ENCODE measurements at places on chromosomes 16 and 17. TPM values are rescaled to one million over a fixed set of nuclear protein-coding genes. Genes with fewer than 3 reads are reported as not detected.

DNA sequence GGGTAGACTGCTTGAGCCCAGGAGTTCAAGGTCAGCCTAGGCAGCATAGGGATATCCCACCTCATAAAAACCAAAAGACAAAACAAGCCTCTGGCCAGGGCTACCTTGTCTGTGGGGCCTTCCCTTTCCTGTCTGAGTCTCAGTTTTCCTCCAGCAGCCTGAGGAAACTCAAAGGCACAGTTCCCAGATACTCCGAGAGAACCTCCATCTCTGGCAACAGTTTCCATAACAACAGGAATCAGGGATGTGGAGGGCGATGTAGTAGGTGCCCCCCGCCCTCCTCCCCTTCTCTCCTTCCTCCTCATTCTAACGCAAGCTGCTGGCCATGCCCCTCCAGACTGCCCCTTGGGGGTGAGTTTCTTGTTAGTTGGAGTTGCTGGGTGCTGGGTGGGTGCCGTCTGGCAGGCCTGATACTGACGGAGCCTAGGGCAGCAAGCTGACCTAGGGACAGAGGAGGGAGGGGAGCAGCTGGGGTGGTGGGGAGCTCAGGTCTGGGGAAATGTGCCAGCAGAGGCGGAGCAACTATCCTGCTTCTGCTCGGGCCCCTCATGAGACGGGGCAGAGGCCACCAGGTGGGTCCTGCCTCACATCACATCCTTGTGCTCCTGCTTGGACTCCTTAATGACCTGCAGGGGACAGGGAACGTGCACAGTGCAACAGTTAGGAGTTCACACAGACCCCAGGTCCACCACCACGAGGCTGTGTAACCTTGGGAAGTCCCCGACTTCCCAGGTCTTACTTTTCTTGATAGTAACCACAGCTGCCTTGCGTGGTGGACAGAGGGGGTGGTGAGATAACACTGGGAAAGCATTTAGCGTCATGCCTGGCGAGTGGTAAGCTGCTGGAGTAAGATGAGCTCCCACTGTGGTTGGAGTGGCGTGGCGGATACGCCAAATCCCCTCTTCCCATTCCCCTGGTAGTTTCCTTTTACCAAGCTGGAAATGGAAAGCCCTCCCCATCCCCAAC, 7.8 kb upstream of the EFTUD2 start:
- H3K4me3 ChIP-seq, result no peak overlapping the region
- H3K36me3 ChIP-seq, result no peaks in the 10 kb centered on the region
- no peaks in the 10 kb centered on the region for H3K27me3 ChIP-seq
- no peak overlapping the region for H3K27ac ChIP-seq
- DNase-seq, result no peak
- H3K4me1 ChIP-seq, result peaks cover 9% of the 10 kb centered on the region

DNA sequence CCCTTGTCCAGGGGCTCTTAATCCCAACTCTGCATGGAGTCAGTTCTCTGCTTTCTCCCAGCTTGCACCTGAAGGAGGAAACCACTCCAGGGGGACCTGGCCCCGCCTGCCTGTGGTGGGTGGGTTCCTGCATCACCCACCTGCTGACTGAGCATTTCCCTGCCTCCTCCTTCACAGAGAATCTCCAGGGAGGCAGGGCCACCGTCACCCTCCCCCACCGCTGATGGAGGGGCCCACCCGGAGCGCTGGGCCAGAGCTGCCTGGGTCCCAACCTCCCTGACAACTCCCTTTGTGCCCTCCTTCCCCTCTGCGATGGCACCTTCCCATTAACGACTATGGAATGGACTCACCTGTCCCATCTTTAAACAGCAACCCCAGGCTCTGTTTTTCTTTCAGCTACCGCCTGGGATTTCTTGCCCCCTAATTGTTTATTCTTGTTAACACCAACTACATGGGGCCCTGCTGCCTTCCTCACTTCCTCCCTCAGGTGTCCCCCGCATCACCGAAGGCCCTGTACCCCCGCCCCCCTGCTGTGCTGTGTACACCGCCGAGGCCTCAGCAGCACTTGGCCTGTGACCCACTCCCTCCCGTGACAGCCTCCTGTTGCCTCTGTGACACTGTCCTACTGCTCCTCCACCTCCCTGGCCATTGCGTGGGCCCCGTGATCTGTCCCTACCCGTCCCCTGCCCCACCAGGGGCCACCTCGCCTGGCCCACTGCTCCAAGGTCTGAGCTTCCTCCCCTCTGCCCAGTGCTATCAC, 842 bp upstream of the TEDC2 start:
- no peaks in the 10 kb centered on the region for H3K27me3 ChIP-seq
- H3K4me1 ChIP-seq, result peaks cover 14% of the 10 kb centered on the region
- H3K4me3 ChIP-seq, result peak overlapping the region; percentile 49
- no peaks in the 10 kb centered on the region for H3K36me3 ChIP-seq
- DNase-seq, result no peak

- H3K4me3 ChIP-seq, result no peak overlapping the region
- H3K27ac ChIP-seq, result no peak overlapping the region
These were observed 15.7 kb downstream of the C16orf74 start for GRCh38 chr16:85735225-85735635.

DNA sequence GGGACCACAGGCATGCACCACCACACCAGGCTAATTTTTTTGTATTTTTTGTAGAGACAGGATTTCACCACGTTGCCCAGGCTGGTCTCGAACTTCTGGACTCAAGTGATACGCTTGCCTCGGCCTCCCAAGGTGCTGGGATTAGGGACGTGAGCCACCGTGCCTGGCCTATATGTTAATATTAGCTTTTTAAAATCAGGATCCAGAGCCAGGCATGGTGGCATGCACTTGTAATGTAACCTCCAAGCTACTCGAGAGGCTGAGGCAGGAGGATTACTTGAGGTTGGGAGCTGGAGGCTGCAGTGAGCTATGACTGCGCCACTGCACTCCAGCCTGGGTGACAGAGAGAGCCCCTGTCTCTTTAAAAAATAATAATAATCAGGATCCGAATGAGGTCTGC, 8.5 kb upstream of the ADCY7 start:
- peaks cover 9% of the 10 kb centered on the region for H3K4me1 ChIP-seq
- no peak overlapping the region for H3K4me3 ChIP-seq
- no peaks in the 10 kb centered on the region for H3K27me3 ChIP-seq
- no peaks in the 10 kb centered on the region for H3K36me3 ChIP-seq

- no peak overlapping the region for H3K27ac ChIP-seq
- peaks cover 14% of the 10 kb centered on the region for H3K4me1 ChIP-seq
- no peak overlapping the region for H3K4me3 ChIP-seq
- no peaks in the 10 kb centered on the region for H3K36me3 ChIP-seq
- peak; percentile 73 for DNase-seq
These were observed 17.9 kb upstream of the UBE2I start for GRCh38 chr16:1291576-1291974.

DNA sequence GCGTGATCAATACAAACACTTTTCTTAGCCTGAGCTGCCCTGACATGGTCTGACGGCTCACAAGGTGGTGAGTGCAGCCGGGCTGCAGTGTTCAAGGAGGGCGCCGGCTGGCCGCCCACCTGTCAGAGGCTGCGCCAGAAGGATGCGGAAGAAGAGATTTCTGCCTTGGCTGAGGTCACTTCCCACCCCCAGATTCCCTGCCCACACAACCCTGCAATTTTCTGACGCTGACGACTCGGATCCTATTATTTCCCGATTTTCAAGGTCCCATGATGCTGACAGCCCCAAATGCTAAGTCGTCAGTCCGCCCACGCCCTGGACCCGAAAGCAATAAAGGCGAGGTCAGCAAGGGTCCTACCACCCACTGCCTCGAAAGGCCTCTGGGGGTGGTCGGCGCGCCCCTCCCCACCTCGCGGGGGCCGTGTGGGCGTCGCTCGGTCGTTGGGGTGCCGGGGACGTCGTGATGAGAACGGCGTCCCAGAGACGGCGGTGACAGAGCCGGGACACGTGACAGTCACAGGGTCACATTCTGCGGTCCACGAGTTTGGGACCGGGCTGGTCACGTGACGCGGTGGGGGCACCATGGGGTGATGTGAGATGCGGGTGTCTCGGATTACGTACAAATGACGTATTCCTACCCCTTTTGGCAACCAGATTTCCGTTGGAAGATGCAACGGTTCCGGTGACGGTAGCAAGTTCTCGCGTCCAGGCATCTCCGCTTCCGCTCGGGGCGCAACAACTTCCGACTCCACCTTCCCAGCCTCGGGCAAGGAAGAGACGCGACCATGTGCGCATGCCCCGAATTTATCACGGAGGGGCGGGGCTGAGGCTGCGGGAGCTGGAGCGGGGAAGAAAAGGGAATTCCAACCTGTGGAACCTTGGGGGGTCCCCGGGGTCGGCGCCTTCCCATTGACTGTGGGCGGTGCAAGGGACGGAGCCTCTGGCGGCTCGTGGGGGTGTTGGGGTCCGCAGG, at the start of gene STX4:
Gene STX4, plus strand, starts transcription at position 823 of the 973 bp plus-strand sequence. CDS start 248 bp downstream, outside the sequence.
- DNase-seq, result peak; percentile 99
- peak within 1 kb of the TSS; percentile 94 for H3K27ac ChIP-seq
- no peaks in the 10 kb centered on the region for H3K36me3 ChIP-seq
- no peaks in the 10 kb centered on the region for H3K27me3 ChIP-seq

DNA sequence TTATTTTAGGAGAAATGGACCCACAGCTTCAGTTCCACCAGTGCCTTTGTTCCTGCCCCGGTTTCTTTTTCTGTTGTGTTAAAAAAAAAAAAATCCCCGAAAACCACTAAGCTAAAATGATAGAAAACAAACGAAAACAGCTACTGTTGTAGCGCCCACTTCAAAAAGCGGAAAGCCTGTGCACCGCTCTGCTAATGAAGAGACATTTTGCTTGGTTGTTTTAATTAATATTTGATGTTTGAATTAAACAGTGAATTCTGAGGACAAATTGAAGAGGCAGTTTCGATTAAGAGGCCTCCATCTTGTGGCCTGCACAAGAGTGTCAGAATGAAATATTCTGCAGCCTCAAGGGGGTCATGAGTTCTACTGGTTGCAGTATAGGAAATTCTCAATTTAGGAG, 186.7 kb downstream of the RPTOR start:
- no peaks in the 10 kb centered on the region for H3K27me3 ChIP-seq
- no peak overlapping the region for H3K27ac ChIP-seq
- no peak for DNase-seq
- no peaks in the 10 kb centered on the region for H3K4me1 ChIP-seq
- H3K4me3 ChIP-seq, result no peak overlapping the region

DNA sequence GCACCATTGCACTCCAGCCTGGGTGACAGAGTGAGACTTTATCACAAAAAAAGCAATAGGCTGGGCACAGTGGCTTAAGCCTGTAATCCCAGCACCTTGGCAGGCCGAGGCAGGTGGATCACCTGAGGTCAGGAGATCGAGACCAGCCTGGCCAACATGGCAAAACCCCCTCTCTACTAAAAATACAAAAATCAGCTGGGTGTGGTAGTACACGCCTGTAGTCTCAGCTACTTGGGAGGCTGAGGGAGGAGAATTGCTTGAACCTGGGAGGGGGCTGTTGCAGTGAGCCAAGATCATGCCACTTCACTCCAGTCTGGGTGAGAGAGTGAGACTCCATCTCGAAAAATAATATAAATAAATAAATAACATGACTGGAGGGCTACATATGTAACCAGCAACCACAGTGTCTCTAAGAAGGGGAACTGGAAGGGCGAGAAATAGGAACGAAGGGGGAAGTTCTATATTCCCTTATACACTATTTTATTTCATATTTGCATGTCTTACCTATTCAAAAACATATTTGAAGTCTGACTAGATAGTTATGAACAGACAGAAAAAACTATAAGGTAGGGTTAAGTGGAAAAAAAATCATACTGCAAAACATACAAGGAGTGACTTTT, 25.9 kb downstream of the MYH11 start:
- H3K27me3 ChIP-seq, result no peaks in the 10 kb centered on the region
- no peak for DNase-seq
- H3K36me3 ChIP-seq, result no peaks in the 10 kb centered on the region
- H3K4me1 ChIP-seq, result peaks cover 10% of the 10 kb centered on the region
- no peak overlapping the region for H3K4me3 ChIP-seq
- H3K27ac ChIP-seq, result no peak overlapping the region

GRCh38 chr16:84489131-84489530, 15.3 kb downstream of the MEAK7 start:
- H3K27me3 ChIP-seq, result no peaks in the 10 kb centered on the region
- no peak for DNase-seq
- H3K27ac ChIP-seq, result no peak overlapping the region
- no peak overlapping the region for H3K4me3 ChIP-seq

DNA sequence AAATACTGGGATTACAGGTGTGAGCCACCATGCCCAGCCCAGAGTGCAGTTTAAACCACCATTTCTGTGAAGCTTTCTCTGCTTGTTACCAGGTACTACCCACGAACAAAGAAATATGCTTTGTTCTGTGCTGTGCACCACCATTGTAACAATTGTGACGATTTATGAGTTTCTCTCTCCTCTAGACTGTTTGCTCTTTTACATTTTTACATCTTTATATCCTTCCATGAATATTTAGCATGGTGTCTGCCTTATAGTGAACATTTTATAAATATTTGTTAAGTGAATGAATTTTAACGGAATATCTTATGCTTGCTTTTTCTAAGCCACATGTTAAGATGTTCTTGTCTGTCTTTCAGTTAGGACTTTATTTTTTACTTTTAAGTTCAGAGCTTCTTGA, 60.3 kb downstream of the OMG start:
- no peaks in the 10 kb centered on the region for H3K4me1 ChIP-seq
- DNase-seq, result no peak
- no peaks in the 10 kb centered on the region for H3K27me3 ChIP-seq
- H3K27ac ChIP-seq, result no peak overlapping the region

DNA sequence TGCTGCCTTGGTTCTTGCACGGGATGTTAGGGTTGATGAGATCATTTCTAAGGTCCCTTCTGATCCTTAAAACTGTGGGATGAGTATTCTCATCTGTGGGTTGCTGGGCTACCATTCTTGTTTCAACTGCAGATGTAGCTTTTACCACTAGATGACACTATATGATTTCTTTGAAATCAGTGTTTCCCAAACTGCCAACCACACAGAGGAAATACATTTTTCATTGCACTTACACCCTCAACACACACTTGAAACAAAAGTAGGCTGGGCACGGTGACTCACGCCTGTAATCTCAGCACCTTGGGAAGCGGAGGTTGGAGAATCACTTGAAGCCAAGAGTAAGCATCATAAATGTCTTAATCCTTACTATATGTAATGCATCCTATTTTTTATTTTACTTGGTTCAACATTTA, 15.3 kb downstream of the LCMT1 start:
- H3K27me3 ChIP-seq, result no peaks in the 10 kb centered on the region
- H3K36me3 ChIP-seq, result no peaks in the 10 kb centered on the region
- no peak overlapping the region for H3K4me3 ChIP-seq
- DNase-seq, result no peak
- no peak overlapping the region for H3K27ac ChIP-seq

GRCh38 chr17:70773258-70773657, 603.9 kb downstream of the KCNJ2 start:
- no peaks in the 10 kb centered on the region for H3K27me3 ChIP-seq
- H3K27ac ChIP-seq, result no peak overlapping the region
- H3K36me3 ChIP-seq, result no peaks in the 10 kb centered on the region
- no peak overlapping the region for H3K4me3 ChIP-seq

- H3K4me1 ChIP-seq, result no peaks in the 10 kb centered on the region
- no peak overlapping the region for H3K4me3 ChIP-seq
- no peaks in the 10 kb centered on the region for H3K27me3 ChIP-seq
- H3K36me3 ChIP-seq, result no peaks in the 10 kb centered on the region
- DNase-seq, result no peak
These were observed 378.3 kb downstream of the CDH13 start for GRCh38 chr16:83004868-83005652.

FAM83G gene
- 2.5 TPM for polyA plus RNA-seq

KRT26 gene
- polyA plus RNA-seq, result 0.30 TPM

DNAI2 gene
- polyA plus RNA-seq, result 80.5 TPM

CORO1A gene
- 19.7 TPM for polyA plus RNA-seq

PITPNM3 gene
- polyA plus RNA-seq, result 6.3 TPM

DNASE1L2 gene
- 1.1 TPM for polyA plus RNA-seq

ICAM2 gene
- polyA plus RNA-seq, result 12.1 TPM

GFER gene
- 40.0 TPM for polyA plus RNA-seq

OR4D1 gene
- 0.18 TPM for polyA plus RNA-seq

CLEC19A gene
- not detected for polyA plus RNA-seq

SLC25A10 gene
- 51.4 TPM for polyA plus RNA-seq

CYBA gene
- polyA plus RNA-seq, result 40.0 TPM

TNP2 gene
- 38.4 TPM for polyA plus RNA-seq

CDC6 gene
- 14.7 TPM for polyA plus RNA-seq

All from testis (tissue), 5 donors.